ENCODE measurements at places on chromosomes 5 and 9.

- DNase-seq = no peak
Observed at GRCh38 chr5:108345541-108346171, 36.2 kb downstream of the FBXL17 start.

GRCh38 chr5:87138091-87138805 is 129.4 kb upstream of the RASA1 start:
- no peak for DNase-seq

DNA sequence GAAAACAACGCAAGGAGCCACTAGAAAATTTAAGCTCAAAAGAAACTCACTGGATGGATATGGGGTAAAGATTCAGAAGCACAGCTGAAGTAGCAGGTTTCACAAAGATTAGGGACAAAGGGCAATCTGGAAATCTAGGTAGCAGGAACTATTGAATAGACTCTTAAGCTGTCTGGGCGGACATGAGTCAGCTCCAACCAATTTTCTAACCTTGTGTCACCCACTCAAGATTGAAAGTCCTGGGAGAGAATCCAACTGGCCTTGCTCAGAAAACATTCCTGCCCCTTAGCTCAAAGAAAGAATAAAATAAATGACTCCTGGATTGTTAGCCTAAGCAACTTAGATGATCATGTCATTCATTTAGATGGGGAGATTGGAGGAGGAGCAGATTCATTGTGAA is 69.2 kb downstream of the STK32A start:
- DNase-seq = peak; percentile 44

DNA sequence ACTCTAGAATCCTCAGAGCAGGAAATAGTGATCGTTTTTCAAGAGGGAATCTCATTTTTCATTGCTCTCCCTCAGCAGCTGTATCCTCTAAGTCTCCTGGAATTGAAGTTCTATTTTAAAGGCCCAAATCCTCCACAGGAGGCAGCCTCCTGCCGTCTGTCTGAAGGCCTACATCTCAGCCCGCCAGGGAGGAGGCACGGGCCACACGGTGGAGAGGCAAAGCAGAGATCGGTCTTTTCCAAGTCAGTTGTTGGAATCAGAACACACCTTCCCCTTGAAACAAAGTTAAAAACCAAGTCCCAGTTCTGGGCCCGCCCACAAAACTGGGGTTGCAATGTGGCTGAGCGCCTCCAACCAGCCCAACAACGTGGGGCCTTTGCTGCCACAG is 68.7 kb downstream of the RAPGEF1 start:
- DNase-seq = no peak

DNA sequence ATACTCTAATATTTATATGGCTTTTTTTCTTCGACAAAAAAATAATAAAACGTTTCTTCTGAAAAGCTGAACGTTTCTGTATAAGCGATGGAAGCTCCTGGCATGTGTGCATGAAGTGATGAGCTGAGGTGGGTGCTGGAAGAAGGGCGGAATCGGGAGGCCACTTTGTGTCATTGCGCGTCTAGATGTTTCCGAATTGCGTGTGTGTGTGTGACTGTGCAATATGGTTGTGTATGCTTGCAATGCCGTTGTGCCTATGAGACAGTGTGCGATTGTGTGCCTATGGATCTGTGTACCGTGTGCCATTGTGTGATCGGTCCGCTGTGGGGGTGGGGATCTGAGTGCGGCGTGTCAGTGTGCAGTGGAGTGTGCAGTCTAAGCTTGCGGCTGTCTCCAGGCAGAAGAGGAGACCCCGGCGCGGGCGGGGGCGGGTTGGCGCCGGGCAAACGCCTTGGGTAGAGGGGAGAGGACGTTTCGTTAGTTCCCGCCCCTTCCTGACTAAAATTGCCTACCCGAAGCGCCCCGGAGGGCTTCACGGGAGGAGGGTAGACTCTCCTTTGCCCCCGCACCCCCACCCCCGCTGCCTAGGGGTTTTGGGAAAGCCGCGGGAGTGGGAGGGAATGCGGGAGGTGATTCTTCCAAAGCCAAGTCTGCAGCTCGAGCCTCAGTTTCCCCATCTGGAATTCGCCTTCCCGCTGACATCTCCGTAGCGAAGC is 24.2 kb downstream of the PCDHGC5 start:
- no peak for DNase-seq

DNA sequence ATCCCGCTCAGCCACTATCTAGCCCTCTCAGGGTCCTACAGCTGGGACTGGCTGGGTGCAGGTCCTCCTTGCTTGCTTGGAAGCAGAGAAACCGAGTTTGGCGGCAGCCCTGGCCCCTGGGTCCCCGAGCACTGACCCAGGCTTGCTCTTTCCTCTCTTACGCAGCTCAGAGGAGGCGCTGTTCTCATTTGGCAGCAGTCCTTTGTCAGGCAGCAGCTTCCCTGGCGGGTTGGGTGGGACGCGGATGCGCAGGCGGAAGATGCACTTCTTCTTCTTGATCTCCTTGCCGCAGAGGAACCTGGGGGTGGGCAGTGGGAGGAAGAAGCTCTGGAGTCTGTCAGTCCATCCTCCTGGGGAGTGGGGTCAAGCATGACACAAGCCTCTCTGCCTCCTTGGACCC is 14.5 kb downstream of the PHF19 start:
- DNase-seq = no peak

DNA sequence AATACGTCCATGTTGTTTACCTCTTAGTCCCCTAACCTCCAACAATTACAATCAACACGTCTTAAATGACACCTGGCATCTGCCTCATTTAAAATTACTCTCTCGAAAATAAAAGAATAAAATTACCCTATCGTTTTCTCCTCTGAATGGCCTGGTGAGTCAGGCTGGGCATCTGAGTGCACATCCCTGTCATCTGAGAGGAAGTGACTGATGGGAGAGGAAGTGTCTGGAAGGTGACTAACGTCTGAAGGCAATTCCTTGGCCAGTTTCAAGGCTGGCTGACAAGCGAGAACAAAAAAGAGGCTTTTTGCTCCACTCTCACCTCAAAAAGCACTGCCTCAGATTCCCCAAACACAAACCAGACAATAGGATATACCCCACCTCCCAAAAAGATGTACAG is 57.7 kb downstream of the MAPKAP1 start:
- peak; percentile 77 for DNase-seq

DNA sequence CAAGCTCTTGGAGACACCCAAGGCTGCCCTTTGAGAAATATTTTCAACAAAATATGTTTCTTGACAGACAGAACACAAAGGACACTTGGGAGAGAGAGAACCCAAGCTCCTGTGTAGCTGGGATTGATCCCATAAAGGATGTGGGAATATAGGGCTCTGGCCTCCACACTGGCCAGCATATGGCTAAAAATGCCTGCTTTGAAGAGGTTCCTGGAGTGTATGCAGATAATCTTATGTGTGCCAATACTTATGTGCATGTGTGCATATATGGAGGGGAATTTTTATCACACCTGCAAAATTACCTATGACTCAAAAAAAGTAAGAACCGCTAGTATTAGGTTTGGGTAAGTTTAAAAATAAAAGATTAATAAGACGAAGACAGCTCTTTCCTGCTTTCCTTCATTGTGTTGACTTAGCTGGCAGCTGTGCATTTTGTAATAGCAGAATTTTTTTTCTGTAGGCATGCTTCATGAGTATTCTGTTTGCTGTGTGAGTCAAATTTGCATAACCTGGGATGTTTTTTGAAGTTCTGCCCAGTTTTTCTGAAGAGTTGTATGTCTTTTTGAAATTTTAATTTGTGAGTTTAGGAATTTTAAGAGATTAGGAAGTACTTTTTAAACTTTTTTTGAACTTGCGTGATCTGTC is 42.6 kb downstream of the HACD4 start:
- DNase-seq = no peak

- no peak for DNase-seq
Observed at GRCh38 chr9:137423514-137424291, 510 bp downstream of the NOXA1 start.

GRCh38 chr5:74633695-74634094 is 6.8 kb downstream of the ENC1 start:
- no peak for DNase-seq

DNA sequence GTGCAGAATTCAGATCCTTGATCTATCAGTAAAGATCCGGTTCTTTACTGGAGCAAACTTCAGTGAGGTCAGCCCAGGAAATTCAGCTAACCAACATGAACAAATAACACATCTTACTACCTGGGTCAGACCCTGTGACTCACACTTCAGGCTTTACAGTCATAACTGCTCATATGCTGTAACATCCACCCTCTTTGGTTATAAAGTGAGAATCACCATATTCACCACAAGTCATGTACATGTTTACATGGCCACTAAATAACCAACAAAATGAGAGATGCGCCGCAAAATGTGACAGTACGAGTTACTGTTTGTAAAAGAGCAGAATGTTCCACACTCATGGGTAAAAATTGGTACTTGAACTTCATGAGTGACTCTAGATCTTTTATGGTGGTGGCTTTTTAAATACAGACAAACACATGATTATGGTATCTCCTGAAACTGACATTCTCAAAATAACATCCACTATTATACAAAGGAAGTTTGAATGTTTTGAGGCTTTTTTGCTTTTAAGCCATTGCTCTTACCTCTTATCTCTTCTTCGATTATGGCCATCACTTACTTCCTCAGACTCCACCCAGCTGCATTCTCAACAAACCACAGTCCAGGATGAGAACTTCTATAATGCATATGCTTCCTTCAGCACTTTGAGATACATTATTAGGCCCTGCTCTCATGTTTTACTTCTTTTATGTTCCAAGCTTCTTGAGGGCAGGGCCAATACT is 516.6 kb downstream of the RAB3C start:
- DNase-seq = peak; percentile 91

Measured in non-pigmented ciliary epithelial cell (primary cell).